ENCODE measurements at places on chromosomes 4 and X.

- no peak for DNase-seq
These were observed 148.0 kb downstream of the STIM2 start for GRCh38 chr4:27008679-27009078.

- DNase-seq, result no peak
These were observed 136.6 kb downstream of the VEGFC start for GRCh38 chr4:176656108-176656507.

- no peak for DNase-seq
These were observed 13.3 kb downstream of the OFD1 start for GRCh38 chrX:13747836-13748235.

DNA sequence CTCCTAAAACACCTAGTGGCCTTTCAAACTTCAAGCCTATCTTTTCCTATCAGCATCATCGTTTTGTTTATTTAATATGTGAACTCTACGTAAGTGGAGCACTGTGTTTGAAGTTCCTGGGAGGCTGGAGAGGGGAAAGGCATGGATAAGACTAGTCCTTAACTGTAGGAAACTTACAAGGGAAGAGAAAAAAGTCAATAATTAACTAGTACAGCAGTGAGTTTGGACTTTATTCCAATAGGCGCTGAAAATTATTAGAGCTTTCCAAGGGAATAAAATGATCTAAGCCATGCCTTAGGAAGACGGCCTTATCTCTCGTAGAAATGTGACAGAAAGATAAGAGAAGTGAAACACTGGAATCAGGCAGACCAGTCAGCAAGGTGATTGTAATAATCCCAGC, 55.3 kb downstream of the AMOT start:
- DNase-seq, result no peak

DNA sequence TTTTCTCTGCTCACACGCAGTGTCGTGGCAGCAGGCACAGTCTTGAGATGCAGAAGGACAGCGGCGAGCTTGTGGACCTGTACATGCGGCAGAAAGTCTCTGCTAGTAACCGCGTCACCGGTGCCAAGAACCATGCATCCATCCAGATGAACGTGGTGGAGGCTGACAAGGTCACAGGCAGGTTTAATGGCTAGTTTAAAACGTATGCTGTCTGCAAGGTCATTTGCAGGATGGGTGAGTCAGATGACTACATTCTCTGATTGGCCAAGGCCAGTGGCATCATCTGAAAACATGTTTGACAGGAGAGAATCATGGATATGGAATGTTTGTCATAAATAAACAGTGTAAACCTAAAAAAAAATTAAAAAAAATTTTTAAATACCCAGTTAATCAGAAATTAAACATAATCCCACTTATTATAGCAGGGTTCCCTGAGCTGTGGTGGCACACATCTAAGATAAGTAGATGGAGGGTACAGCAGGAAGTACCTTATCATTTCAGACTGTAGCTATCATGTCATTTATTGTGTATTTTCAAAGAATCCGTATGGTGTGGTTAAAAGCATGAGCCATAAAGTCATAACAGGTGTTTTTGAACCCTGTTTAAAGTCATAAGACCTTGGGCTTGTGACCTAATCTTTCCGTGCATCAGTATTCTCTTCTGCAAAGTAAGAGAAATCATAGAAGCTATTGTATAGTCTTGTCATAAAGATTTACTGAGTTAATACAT, 7.5 kb upstream of the BMP2K start:
- DNase-seq, result no peak

GRCh38 chrX:100584611-100585010, at the start of gene TNMD:
TSS of gene TNMD (plus strand) at chrX:100584936. CDS start at chrX:100585019, 83 bp downstream.
- no peak for DNase-seq

DNA sequence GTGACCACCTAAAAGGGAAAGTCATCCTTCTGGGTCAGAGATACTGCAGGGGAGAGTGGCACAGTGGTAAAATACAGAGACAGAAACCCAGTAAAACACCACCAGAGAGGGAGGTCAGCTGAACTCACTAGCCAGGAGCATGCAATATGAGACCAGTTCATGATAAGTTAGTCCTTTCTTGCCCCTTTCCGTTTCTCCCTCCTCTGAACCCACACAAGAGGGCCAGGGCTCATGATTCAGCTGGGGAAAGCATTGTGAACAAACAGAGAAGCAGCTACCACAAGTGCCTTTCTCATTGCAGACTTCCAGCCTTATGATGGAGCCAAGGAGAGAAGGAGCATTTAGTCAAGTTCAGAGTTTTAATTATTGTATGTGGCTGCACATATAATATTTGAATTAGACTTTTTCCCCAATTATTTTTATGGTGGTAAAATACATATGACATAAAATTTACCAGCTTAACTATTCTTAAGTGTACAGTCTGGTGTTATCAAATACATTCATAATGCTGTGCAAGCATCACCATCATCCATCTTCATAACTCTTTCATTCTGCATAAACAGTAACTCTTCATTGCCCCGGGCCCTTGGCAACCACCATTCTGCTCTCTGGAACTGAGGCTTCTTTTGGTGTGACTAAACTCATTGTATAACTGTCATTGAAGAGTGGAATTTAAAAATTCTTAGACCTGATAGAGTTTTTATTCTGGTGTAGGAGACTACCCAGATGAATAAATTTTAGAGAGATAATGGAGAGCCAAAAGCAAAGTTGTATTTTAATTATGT, 114.6 kb downstream of the DDIT4L start:
- DNase-seq, result no peak

DNA sequence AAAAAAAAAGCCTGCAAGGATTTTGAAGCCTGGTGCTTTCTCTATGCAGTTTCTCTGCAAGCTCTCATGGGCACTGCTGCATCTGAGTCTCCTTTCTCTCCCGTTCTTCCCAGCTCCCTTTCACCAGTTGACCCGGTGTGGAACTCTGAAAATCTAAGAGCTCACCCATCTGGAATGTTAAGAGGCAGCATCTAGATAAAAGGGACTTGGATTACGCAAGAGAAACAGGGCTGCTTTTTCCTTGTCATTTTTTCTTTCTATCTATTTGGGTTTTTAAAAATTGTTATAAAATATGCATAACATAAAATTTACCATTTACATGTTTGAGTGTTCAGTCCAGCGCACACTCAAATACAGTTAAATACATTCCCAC, 95.2 kb upstream of the RPS6KA3 start:
- no peak for DNase-seq

DNA sequence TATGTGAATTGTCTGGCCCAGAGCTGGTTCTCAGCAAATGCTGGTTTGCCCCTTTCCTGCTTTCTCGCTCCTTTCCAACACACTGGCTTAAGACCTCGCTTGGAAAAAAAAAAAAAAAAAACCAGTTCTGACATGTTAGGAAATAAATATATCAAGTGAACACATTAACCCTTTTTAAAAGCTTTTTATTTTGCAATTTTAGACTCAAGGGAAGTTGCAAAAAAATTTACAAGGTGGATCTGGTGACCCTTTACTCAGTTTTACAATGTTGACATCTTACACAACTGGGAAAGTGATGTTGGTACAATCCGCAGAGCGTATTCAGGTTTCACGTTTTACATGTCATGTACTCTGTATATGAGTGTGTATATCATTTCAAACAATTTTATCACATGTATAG, 100.1 kb downstream of the RTL5 start:
- no peak for DNase-seq

- DNase-seq, result no peak
These were observed 50.2 kb downstream of the LEF1 start for GRCh38 chr4:108118505-108118904.

DNA sequence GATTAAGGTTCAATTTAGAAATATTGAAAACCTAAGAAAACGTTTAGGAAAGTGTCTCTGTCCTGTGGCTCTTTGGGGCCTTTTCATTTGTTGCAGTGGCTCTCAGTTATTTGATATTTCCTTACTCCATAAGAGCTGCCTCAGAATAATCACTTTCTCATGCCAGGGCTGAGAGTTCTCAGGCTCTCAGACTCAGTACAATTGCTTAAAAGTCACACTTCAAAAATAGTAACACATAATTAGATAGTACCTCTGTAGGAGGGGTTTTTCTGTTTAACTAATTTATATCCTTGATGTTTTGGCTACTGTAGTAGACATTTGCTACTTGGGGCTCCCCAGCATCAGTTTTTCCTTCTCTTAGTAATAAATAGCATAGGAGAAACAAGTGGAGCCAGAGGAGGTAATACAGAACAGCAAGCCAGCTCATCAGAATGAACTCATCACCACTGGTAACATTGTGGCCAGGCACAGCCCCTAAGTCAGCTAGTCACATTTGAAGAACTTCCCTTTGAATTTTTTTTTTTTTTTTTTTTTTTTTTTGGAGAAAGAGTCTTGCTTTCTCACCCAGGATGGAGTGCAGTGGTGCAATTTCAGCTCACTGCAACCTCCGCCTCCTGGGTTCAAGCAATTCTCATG, 8.0 kb upstream of the HNRNPD start:
- DNase-seq, result no peak

GRCh38 chr4:145840162-145840768, 98.4 kb downstream of the ZNF827 start:
- DNase-seq, result no peak

GRCh38 chr4:138458751-138459150, 216.6 kb upstream of the SLC7A11 start:
- DNase-seq, result no peak

DNA sequence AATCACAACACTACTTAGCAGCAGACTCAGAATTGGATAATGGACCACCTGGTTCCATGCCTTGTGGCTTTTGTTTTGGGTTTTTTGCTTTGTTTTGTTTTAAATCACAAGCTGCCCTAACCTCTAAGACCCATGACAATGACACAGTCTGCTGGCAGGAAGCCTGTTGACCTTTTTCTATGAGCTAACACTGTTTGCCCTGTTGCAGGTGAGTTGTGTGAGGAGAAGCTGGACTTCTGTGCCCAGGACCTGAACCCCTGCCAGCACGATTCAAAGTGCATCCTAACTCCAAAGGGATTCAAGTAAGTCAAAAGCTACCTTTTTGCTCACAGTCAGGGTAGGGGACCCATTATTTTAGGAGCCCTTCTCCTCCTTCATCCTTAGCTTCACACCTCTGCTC, 110.8 kb upstream of the PACRGL start:
- no peak for DNase-seq

DNA sequence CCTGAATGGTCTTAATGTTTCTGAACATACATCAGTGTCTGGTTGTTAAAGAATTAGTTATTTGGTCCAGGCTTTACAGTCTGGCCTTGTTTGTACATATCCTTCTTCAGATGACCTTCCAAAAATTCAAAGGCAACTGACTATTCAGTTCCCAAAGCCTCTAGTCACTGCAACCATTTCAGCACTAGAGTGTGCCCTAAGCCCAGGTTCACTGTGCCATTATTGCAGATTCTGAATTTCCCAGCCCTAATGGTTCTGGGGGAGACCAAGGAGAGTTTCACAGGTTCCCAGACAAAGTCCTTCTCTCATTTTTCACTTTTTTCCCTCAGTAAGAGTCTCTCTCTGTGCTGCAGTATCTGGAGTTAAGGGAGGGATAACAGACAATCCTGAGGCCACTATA, 235.8 kb downstream of the TRAM1L1 start:
- no peak for DNase-seq

- no peak for DNase-seq
These were observed 233.0 kb downstream of the DKK2 start for GRCh38 chr4:106803083-106803482.

- no peak for DNase-seq
These were observed 45.5 kb upstream of the PHEX start for GRCh38 chrX:21986596-21986995.

DNA sequence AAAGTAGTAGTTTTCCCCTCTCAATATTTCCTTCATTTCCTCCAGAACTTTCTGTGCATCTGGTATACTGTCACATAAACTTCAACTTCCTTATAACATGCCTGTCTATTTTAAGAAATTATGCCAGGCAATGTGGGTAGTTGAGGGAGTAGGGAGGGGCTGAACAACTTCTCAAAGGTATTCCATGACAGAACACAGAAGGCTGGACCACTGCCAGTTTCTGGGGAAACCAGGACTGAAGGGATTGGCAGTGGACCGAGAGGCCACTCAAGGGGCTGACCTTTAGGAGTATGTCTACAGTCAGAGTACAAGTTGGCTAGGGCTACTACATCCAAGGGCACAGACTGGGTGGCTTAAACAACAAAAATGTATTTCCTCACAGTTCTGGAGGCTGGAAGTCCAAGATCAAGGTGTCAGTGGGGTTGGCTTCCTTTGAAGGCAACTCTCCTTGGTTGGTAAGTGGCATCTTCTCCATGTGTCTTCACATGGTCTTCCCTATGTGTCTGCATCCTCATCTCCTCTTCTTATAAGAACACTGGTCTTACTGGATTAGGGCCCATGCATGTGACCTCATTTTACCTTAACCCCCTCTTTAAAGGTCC, 6.9 kb downstream of the SH3RF1 start:
- no peak for DNase-seq

DNA sequence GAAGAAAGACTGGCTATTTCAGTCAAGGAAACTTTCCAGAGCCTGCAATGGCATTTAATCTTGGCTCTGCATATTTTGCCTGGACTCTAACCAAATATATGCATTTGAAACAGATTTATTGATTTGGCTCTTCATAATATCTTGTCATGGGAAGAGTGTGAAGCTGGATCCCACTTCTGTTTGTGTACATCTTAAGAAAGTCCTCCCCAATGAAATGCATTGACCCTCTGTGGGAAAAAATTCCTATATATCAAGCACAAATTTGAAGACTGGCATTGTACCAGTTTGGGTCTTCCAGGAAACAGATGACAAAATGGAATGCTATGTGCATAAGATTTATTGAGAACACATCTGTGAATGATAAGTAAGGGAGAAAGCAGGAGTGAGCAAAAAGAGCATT, 897.3 kb upstream of the TENM3 start:
- DNase-seq, result no peak

GRCh38 chr4:147090486-147090885, 144.8 kb upstream of the TTC29 start:
- DNase-seq, result no peak

- no peak for DNase-seq
These were observed 17.4 kb upstream of the FAM47E start for GRCh38 chr4:76233967-76234678.
